ENCODE measurements at places on chromosomes 11 and 22. TPM values are rescaled to one million over a fixed set of nuclear protein-coding genes. Genes with fewer than 3 reads are reported as not detected.

GRCh38 chr11:77267962-77268361 lies 33.5 kb downstream of the GDPD4 start:
- no peak for DNase-seq

DNA sequence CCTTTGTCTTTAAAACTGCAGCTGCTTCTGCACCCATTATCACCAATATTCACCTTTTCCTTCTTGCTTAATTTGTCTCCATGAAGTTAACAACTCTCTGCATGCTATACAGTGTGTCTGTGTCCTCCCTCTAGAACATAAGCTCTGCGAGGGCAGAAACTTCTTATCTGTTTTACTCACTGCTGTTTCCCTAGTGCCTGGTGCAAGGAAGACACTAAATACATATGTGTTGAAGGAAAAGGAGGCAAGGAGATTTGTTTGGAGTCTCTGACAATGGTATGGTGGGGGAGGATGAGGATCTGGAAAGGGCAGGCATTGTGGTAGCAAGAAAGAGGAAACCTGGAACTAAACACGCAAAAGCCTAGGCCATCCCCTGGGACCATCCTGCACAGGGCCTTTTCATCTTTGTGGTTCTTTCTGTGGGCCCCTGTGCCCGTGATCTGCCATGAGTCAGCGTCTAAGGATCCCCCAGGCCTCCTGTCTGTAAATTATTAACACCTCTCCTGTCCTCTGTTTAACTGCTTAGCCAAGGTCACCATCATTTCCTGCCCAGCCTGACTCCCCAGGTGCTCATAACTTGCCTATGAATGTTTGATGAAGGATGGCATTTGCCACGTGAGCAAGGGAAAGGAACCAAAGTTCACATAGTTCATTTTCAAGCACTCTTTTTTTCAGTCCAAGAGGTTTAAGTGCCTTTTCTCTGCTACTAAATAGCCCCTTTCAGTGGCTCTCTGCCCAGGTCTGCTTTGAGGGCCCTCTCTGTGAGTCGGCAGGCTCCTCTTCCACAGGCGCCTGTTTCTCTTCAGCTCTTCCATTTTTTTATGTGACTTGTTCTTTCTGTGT lies 131.1 kb downstream of the RASSF10 start:
- DNase-seq = peak; percentile 65

DNA sequence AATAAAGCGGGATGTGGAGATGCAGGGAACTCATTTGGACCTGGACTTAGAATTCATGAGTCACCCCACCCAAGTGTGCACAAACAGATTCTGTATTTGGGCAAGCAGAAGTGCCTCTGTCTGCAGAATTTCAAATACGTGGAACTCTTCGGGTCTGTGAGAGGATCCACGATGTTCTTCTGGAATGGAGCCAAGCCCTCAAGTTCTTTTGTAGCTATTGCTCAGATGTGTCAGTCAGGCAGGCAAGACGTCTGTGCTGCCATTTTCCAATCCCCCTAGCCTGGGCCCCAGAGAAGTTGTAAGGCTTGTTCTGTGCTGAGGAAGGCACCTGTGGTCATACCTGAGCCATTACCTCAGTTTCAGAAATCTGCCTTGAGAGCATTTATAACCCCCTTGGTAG lies 132.8 kb upstream of the RASSF10 start:
- DNase-seq = no peak

- no peak for DNase-seq
Observed at GRCh38 chr11:80188076-80188627, 747.3 kb upstream of the TENM4 start.

GRCh38 chr11:109845437-109845836 lies 247.8 kb upstream of the ZC3H12C start:
- DNase-seq = no peak

GRCh38 chr11:67440229-67441097 lies 2.8 kb downstream of the CORO1B start:
- DNase-seq = no peak

GRCh38 chr11:108199446-108200321 lies 22.8 kb downstream of the NPAT start:
- no peak for DNase-seq

GRCh38 chr11:6027501-6027900 lies 3.1 kb downstream of the OR56A1 start:
- no peak for DNase-seq

DNA sequence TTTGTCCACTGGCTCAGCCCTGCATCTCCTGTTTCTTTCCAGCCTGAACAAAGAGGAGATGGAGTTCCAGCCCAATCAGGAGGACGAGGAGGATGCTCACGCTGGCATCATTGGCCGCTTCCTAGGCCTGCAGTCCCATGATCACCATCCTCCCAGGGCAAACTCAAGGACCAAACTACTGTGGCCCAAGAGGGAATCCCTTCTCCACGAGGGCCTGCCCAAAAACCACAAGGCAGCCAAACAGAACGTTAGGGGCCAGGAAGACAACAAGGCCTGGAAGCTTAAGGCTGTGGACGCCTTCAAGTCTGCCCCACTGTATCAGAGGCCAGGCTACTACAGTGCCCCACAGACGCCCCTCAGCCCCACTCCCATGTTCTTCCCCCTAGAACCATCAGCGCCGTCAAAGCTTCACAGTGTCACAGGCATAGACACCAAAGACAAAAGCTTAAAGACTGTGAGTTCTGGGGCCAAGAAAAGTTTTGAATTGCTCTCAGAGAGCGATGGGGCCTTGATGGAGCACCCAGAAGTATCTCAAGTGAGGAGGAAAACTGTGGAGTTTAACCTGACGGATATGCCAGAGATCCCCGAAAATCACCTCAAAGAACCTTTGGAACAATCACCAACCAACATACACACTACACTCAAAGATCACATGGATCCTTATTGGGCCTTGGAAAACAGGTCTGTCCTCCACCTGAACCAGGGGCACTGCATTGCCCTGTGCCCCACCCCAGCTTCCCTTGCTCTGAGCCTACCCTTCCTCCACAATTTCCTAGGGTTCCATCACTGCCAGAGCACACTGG lies 5.0 kb downstream of the FTH1 start:
- no peak for DNase-seq

- no peak for DNase-seq
Observed at GRCh38 chr22:30262112-30262511, 4.5 kb downstream of the OSM start.

GRCh38 chr22:42780070-42780540 lies 59.4 kb upstream of the A4GALT start:
- DNase-seq = peak; percentile 79

DNA sequence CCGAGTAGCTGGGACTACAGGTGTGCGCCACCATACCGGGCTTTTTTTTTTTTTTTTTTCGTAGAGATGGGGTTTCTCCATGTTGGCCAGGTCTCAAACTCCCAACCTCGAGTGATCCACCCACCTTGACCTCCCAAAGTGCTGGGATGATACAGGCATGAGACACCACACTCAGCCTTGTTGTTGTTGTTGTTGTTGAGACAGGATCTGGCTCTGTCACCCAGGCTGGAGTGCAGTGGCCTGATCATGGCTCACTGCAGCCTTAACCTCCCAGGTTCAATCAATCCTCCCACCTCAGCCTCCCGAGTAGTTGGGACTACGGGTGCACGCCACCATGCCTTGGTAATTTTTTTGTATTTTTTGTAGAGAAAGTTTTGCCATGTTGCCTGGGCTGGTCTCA lies 23.4 kb upstream of the CLDN5 start:
- DNase-seq = no peak

- no peak for DNase-seq
Observed at GRCh38 chr11:106001304-106002012, 20.6 kb downstream of the MSANTD4 start.

DNA sequence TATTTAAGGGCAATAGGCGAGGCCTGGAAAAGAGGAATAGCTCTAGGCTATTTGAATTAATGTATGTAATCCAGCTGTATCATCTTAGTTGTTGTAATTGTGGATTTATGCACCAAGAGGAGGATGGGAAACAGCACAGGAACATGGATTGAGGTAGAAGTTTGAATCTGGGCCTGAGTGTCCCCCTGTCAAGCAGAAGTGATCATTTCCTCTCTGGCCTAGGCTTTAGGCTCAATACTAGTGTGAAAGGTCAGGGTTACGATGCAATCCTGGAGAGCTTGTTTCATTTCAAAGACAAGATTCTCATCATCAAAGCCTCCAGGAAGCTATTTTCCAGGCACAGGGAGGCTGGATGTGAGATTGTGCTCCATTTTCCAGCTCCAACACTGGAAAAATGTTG lies 77.9 kb upstream of the HSD17B12 start:
- no peak for DNase-seq

GRCh38 chr11:40227730-40228129 lies 1231.7 kb downstream of the LRRC4C start:
- DNase-seq = no peak

DNA sequence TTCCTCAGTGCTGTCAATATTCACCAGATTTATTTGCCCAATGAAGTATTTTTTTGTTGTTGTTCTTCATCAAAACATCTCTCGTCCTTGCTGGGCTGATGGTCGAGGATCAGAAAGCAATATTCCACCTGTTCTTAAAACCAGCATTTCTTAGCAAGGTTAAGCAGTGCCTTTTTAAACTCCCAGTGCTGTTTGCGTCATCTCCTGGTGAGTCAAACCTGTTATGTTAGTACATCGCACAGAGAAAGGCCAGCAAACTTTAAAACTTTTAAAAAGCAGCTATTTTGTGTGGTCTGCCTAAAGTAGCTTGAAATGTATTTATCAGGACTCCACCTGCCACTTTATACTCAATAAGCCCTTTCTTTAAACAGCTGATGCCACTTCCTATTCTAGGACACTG lies 802.0 kb downstream of the KCNA4 start:
- no peak for DNase-seq

- no peak for DNase-seq
Observed at GRCh38 chr22:38792833-38793232, 1.1 kb downstream of the DNAL4 start.

GRCh38 chr11:3226846-3227567 lies 5.2 kb downstream of the MRGPRE start:
- no peak for DNase-seq

DNA sequence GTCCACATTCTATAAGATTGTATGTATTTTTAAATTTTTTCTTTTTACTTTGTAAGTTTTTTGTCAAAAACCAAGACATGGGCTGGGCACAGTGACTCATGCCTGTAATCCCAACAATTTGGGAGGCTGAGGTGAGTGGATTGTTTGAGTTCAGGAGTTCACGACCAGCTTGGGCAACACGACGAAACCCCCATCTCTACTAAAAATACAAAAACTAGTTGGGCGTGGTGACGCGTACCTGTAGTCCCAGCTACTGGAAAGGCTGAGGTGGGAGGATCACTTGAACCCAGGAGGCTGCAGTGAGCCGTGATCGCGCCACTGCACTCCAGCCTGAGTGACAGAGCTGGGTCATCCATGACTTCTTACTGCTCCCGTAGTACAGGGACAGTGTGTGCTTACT lies 84.8 kb upstream of the PRDM11 start:
- no peak for DNase-seq

GRCh38 chr22:19959587-19960490 lies 18.2 kb upstream of the TXNRD2 start:
- DNase-seq = no peak

DNA sequence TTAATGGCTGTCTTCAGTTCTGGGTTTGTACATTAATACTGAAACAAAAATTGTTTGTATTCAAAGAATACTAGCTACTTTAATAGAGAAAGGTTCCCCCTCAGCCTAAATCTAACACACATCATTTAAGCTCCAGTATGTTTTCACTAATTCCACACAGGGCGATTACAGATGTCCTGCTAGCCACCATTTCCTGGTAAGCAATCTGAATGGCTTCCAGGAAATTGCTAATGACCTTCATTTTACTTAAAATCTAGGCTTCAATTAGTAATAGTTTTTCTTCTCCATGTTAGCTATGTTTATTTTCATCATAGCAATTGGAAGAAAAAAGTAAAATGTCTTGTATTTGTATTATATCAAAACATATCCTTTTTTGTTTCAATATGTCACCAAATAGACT lies 132.8 kb downstream of the SOX6 start:
- DNase-seq = no peak

DNA sequence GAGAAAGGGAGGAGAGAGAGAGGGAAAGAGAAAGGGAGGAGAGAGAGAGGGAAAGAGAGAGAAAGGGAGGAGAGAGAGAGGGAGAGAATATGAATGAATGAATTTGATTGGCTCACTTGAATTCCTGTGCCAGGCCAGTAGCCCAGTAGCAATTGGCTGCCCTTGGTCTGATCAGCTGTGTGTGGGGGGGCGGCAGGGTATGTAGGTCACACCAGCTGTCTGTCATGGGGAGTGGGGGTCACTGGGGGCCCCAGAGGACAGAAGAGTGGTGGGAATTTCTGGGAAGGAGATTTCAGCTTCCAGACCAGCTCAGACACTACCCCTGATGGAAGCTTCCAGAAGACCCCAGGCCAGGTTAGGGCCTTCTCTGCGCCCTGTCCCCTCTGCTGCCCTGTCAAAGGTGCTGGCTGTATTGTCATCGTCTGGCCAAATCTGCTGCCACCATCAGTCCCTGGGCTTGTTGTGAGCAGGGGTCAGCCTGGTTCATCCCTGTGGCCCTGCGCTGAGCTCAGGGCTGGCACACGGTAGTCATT lies 21.1 kb downstream of the MPPED1 start:
- DNase-seq = no peak

- DNase-seq = no peak
Observed at GRCh38 chr11:45815747-45816146, 10.8 kb downstream of the SLC35C1 start.

GRM5 gene
- total RNA-seq = not detected

PKNOX2 gene
- 7.3 TPM for total RNA-seq

ADAMTS8 gene
- 1.2 TPM for total RNA-seq

OOSP4B gene
- total RNA-seq = not detected

KCNE3 gene
- 5.9 TPM for total RNA-seq

HEPHL1 gene
- not detected for total RNA-seq

P4HA3 gene
- 1.7 TPM for total RNA-seq

ANKK1 gene
- total RNA-seq = 1.4 TPM

KRTAP5-11 gene
- not detected for total RNA-seq

LARGE1 gene
- total RNA-seq = 81.6 TPM

All from ureter (tissue), 1 donor.